ENCODE measurements at places on chromosomes 1 and 21.
A peak's percentile ranks its signal among the peaks of the same experiment; 100 is the strongest.

- no peak for DNase-seq
These were observed 1011.8 kb downstream of the PLA2G4A start for GRCh38 chr1:187840557-187840956.

DNA sequence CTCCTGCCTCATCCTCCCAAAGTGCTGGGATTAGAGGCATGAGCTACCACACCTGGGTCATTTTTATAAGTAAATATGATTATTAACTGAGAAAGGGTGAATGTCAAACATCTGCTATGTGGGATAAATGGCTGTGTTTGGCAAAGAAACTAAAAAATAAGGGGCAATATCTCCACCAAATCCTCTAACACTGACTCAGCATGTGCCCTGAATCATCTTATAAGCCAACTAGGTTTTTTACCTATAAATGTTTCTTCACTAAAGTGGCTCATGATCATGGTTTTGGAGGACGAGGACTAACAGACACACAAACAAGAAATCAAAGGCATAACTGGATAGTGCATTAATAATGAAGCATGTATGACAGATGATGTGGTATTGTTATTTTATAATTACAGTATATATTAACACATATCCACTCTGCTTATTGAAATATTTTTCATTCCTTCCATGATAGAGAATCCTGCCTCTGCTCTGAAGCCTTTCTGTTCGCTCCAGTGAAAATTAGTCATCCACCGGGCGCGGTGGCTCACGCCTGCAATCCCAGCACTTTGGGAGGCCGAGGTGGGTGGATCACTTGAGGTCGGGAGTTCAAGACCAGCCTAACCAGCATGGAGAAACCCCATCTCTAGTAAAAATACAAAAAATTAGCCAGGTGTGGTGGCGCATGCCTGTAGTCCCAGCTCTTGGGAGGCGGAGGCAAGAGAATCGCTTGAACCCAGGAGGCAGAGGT, 11.7 kb upstream of the ARHGAP29 start:
- DNase-seq, result no peak

GRCh38 chr1:22197644-22198043, 54.7 kb upstream of the WNT4 start:
- DNase-seq, result no peak

DNA sequence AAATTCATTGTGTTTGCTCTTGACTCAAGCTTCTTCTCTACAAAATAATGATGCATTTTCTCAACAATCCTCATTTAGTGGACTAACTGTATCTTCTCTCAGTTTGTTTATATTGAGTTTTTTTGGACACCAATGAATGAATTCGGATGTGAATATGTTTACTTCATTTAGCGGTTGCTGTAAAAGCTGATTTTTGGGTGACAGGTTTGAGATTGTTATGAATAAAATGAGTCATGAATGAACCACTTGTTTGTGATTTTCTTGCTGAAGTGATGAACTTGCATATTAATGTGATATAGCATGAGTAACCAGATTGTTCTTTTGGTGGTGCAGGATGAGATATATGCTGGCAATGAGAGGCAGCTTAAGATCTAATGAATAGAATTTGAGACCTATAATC, 3.1 kb downstream of the DNM3 start:
- no peak for DNase-seq

- DNase-seq, result no peak
These were observed 56.3 kb downstream of the PRPF38A start for GRCh38 chr1:52460694-52461093.

DNA sequence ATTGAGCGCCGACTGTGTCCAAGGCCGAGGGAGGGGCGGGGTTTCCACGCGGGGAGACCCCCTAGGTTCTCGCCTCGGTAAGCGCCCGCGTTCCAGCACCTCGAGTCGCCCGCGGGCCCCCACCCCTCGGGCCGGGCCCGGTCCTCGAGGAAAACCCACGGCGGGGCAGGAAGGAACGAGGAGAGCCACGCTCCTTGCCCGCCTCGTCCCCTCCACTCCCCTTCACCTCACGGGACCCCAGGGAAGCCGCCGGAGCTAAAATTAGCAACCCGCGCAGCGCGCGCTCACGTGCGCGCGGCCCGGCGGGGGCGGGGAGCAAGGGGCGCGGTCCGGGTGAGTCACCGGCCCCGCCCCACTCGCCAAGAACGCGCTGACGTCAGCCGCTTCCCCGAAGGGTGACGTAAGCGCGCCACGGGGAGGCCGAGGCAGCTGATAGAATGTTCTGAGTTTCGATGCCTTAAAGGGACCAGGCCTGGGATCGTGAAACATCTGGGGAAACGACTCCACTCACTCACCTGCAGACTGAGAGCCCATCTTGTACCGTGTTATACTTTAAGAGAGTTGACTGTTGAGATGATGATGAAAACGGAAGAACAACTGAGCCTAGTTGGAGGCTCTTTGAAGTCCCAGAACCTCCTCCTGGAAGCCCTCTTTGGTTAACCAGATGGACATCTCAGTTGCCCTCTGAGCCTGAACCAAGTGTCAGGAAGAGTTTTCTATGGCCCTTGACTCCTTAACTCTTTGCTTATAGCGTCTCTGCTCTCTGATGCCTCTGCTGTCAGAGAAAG, 49.7 kb upstream of the ATF3 start:
- DNase-seq, result peak; percentile 94

- no peak for DNase-seq
These were observed 880 bp upstream of the MTF2 start for GRCh38 chr1:93078203-93078602.

GRCh38 chr21:17671733-17672132, 59.0 kb upstream of the BTG3 start:
- DNase-seq, result no peak

DNA sequence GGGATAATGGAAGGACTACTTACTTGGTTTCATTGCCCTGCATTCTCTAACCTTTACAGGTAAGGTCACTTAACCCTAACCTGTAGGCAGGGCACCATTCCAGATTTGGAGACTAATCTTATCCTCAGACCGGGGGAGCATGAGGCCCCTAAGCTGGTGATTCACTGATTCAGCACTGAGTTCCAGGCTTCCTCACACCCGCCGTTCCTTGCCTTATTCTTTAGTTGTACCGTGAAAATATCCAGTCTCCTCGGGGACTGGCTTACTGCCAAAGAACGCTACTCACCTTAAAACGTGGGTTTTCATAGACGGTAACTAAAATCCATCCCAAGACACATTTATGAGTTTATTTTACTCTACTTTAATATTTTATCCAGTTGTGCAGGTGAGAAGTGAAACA, 44.3 kb upstream of the COL24A1 start:
- DNase-seq, result no peak

- no peak for DNase-seq
These were observed 10.9 kb downstream of the TAGLN2 start for GRCh38 chr1:159914252-159915018.

DNA sequence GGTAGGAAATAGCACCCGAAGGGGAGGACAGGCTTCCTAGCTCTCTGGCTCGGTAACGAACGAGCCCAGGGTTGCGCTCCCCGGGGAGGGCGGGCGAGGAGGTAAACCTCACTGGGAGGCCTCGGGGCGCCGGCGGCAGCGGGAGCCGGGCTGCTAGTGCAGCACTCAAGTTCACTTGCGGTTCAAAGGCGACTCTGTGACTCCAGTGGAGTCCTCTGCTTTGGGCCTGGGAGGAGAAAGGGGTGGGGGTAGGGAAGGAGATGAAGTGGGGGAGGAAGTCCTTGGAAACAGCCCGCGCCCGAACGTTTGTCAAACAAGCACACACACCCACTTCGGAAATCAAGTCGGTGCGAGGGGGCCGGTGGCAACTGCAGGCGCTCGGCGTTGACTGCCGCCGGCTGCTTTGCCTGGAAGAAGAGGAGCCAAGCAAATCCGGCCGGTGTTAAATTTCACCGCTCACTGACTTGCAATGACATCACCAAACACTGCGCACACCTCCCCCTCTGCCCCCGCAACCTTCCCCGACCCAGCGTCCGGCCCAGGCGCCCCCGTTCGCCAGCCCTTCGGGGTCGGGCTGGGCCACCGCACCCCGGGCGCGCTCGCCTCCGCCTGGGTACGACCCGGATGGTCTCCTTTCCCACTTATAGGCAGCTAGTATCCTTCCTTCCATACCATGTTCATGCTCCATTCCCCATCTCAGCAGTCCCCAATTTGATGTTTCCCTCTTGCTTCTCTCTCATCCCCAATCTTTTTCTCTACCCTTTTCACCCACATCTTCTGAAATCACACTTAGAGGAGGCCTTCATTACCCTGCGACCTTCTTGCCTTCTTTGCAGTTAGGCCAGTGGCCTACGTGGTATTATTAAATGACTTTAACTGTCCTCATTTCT, at the start of gene COL24A1:
TSS of gene COL24A1 (minus strand) at position 207 of the 890 bp plus-strand sequence. CDS start 376 bp downstream, outside the sequence.
- DNase-seq, result peak; percentile 28

- DNase-seq, result peak; percentile 23
These were observed 1.4 kb downstream of the JUN start for GRCh38 chr1:58782178-58783089.

DNA sequence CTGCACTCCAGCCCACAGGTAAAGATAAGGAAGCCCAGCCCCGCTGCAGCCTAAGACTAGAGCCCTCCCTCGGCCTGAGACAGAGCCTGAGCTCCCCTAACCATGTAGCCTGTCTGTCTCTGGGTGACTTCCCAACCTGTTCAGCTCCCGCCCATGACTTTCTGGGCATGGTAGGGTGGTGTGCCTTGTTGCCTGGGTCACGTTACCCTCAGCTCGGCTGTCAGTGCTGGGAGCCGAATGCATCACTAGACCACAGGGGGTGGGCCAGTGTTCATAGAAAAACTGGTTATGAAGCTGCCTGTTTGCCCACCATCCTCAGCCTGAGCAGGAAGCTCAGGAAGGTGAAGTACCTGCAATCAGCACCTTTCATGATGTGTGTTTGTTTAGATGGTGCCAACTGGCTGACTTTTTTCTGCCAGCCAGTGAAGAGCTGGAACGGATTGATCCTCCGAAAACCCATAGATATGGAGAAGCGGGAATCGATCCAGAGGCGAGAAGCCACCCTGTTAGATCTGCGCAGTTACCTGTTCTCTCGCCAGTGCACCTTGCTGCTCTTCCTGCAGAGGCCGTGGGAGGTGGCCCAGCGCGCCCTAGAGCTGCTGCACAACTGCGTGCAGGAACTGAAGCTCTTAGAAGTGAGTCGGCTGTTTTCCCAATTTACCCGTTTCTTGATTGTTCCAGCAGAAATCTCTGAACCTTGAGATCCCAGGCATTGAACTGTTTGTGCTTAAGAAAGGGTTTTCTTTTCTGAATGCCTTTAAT, 43.9 kb upstream of the PWP2 start:
- no peak for DNase-seq

DNA sequence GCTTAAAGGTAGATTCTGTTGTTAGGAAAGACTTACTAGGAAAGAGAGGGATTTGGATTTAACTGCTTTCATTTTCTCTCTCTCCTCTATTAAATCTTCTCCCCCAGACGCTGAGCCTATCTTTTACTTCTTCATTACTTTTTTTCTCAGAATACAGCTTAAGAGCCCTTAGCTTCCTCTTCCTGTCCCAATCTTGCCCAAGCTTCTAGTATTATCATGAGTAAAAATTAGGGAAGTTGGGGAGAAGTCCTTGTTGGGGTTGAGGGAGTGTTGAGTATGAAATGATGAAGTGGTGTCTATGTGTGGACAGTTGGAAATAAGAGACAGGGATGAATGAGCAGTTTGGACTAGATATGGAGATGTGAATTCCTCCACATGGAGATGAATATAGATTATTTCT, 35.0 kb downstream of the ACP6 start:
- DNase-seq, result no peak

DNA sequence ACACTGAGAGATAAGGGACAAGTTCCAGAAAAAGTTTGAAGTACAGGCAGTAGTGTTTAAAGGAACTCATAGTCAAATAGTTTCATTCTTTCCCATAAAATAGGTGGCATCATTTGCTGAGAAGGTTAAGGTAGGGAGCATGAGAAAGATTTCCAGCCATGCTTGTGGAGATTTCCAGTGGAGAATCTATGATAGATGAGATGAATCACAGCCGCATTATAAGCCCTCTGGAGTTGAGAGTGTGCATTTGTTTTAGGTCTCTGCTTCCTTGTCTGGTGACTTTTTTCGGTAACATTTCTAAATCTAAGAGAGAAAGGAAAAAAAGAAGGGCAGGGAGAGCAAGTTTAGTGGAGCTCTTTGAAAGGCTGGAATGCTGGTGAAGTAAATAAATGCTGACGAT, 108.7 kb downstream of the DISP1 start:
- no peak for DNase-seq

- no peak for DNase-seq
These were observed at the start of gene GRIK1 for GRCh38 chr21:29939924-29940275. GRIK1 (minus strand) TSS chr21:29939996.

DNA sequence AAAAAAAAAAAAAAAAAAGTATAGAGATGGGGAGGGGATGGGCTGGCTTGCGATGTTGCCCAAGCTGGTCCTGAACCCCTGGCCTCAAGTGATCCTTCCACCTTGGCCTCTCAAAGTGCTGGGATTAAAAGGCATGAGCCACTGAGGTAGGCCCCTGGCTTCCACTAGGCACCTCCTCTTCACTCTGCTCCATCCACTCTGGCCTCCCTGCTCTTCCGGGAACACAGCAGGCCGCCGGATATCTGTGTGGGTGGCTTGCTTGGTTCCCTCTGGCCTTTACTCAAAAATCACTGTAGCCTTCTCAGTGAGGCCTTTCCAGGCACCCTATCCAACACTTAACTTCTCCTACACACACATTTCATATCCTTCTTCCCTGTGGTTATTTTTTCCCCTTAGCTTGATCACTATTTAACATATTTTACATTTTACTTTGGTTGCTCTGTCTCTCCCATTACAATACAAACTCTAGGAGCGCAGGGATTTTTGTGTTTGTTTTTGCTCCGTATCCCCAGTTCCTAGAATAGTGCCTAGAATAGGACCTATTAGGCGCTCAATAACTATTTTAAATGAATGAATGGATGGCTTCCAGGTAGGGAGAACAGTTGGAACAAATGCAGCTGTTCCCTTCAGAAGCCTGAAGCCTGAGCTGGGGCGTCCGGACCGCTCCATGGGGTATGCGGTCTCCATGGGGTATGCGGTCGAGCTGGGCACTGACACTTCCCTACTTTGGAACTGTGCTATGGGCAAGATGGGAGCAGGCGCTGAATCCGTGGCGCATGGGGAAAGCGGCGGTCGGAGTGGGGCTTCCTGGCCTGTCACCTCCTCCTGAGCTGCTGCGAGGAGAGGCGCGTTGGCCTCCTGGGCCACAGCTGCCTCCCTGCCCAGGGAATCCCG, 46.7 kb downstream of the H3-3A start:
- DNase-seq, result peak; percentile 29

- no peak for DNase-seq
These were observed 343.8 kb downstream of the USP25 start for GRCh38 chr21:16073586-16073985.

GRCh38 chr1:1665815-1666251, 7.0 kb upstream of the CDK11B start:
- DNase-seq, result no peak

- no peak for DNase-seq
These were observed 4.6 kb downstream of the FDPS start for GRCh38 chr1:155313261-155313660.

- DNase-seq, result no peak
These were observed 72.4 kb upstream of the IFNAR2 start for GRCh38 chr21:33157303-33157702.

DNA sequence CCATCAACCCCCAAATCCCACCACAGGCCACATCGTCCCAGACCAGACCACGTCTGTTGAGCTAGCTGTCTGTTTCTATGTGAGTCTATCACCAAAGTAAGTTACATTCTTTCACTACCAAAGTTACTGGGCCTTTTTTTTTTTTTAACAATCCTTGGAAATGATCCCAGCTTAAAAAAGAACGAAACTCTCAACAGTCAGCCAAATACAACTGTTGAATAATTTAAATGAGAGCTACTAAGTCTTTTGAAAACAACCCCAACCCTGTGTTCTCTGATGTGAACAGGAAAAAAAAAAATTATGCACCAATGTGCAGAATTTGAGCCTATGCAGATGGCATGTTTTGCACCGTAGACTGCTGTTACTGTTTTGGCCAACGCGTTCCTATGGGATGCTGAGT, 134.0 kb upstream of the ETS2 start:
- no peak for DNase-seq

- no peak for DNase-seq
These were observed 97.2 kb downstream of the DNAH14 start for GRCh38 chr1:225026701-225027100.
